Psoas muscle (tissue), 8 donors: ENCODE measurements at places on chromosomes 3 and 15. TPM values are rescaled to one million over a fixed set of nuclear protein-coding genes. Genes with fewer than 3 reads are reported as not detected.

Gene GABRB3
- 1.0 TPM for total RNA-seq

Gene MASP1
- 8.1 TPM for total RNA-seq

Gene SHC4
- total RNA-seq, result 0.14 TPM

Gene HIGD2B
- not detected for total RNA-seq

Gene SECISBP2L
- 31.9 TPM for total RNA-seq

Gene LSMEM2
- 1.2 TPM for total RNA-seq

Gene ADAMTS9
- 31.3 TPM for total RNA-seq

Gene FOXB1
- not detected for total RNA-seq

Gene SH3GL3
- total RNA-seq, result not detected

Gene TGM4
- total RNA-seq, result not detected

Gene CRYGS
- total RNA-seq, result 0.37 TPM

Gene PFKFB4
- 1.1 TPM for total RNA-seq

Gene DPPA4
- total RNA-seq, result not detected

Gene PLCB2
- 4.0 TPM for total RNA-seq

Gene CFAP100
- total RNA-seq, result not detected

Gene TMEM207
- not detected for total RNA-seq

Gene TIPIN
- 3.2 TPM for total RNA-seq

Gene CHRD
- 10.5 TPM for total RNA-seq

Gene C15orf62
- total RNA-seq, result not detected

Gene CAPN3
- 268 TPM for total RNA-seq

Gene SCAANT1
- total RNA-seq, result not detected

Gene IMPG2
- 0.64 TPM for total RNA-seq

Gene CDHR4
- not detected for total RNA-seq

Gene PEAK1
- 32.1 TPM for total RNA-seq

Gene CD96
- not detected for total RNA-seq
